ENCODE measurements at places on chromosomes 2 and 18.

DNA sequence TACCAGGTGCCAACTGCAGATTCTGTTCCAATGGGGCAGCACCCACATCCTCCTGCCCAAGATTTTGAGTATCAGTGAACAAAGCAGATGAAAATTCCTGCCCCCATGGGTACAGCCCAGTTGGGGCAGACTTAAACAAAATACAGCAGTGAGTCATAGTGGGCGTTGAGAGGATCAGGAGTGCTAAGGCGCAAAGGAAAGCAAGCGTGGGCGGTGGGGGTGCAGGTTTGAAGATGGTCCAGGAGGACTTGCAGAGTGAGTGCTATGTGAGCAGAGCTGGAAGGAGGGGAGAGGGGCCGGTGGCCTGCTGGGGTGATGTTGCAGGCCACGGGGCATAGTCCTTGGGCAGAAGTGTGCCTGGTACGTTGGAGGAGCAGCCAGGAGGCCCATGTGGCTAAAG, 24.7 kb downstream of the STEAP3 start:
- no peak for DNase-seq

DNA sequence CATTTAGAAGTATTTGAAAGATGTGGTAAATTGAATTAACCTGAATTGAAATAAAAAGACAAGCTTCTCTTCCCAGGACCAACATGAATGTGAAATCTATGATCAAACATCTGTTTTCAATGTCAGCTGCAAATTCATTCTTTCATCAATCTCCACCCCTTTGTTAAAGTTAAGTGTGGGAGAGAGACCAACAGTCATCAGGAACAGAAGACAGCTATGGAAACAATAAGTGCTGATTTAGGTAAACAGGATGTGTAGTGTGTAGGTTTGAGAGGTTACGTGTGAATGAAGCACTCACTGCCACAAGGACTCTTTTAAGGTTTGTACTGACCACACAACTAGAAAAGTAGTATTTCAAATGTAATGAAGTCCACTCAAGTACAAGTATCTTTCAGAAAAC, 1659.8 kb upstream of the CELF4 start:
- no peak for DNase-seq

DNA sequence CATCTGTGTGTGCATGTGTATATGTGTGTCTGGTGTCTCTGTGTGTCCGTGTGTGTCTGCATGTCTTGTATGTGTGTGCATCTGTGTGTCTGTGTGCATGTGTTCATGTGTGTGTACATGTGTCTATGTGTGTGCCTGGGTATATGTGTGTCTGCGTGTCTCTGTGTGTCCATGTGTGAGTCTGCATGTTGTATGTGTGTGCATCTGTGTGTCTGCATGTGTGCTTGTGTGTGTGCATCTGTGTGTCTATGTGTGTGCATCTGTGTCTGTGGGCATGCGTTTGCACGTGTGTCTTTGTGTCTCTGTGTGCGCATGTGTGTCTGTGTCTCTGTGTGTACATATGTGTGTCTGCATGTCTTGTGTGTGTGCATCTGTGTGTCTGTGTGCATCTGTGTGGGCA, 207.7 kb downstream of the TNS1 start:
- DNase-seq = no peak

GRCh38 chr18:477565-477964, 22.9 kb downstream of the COLEC12 start:
- no peak for DNase-seq

DNA sequence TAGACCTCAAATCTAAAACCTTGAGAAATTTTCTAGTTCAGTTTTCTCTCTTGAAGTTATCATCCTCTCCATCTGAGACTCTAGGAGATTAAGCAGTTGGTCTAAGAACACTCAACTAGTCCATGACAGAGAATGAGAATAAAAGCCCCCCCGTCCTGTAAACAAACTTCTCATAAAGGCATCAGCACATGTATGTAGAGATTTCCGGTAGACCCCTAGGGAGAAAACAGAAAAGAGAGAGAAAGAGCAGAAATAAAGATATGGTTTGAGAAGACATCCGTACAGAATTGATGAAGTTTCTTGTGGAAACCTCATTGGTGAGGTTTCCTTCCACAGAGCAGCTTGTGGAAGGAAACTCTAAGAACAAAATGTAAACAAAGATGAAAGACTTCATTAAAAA, 3.2 kb upstream of the GPR155 start:
- no peak for DNase-seq

DNA sequence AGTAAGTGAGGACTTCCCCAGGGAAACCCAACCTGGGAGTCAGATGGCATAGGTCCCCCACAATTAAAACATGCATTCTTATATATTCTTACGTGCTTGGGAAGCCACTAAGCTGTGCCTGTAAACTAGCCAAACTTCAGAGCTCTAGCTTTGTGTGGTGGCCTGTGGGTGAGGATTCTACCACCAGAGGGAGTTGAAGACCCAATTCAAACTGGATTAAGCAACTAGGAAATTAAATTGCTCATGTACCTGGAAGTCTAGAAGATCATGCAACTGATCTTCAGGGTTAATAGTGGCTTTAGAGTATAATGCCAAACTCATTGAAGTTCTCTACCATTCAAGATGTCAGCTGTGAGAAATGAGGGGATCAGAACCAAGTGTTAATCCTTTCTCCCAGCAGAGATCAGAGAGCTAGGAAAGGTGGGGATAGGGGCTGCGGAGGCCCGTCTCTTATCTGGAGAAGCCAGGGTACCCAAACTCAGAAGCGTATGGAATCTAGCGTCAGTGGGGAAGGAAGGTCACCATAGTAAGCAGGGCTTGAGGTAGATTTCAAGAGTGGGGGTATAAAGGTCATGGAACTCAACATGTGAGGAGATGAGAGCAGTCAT, 53.2 kb upstream of the CCDC85A start:
- DNase-seq = no peak

DNA sequence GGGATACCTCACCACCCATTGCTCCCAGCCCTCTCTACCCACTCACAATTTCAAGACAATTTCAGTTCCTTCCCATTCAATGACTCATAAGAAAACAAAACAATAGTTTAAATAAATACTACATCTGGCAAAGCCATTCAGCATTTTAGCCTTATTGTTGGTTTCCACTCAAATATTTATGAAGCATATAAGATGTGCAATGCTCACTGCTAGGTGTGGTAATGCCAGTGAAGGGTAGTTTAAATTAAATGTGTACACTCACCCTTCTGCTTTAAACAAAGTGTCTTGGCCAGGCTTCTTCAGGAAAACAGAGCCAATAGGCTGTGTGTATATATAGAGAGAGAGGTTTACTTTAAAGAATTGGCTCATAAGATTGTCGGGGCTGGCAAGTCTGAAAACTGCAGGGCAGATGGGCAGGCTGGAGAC, 37.0 kb downstream of the INO80C start:
- no peak for DNase-seq

DNA sequence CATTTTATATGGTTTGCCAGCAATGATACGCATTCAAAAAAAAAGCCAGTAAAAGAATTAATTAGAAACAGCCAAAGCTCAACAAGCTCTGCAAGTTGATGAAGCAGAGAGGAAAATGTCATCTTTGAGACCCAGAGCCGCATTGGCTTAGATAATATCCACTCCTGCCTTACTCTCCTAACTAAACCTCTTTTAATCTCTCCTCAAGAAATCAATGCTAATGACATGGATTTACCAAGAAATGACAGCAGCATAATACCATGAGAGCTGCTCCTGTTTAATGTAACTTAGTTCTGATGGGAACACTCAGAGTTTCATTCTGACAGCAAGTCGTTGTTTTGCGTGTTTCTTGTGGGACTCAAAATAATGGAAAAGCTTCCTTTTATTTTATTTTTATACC, 1099.4 kb upstream of the PIK3C3 start:
- DNase-seq = no peak

DNA sequence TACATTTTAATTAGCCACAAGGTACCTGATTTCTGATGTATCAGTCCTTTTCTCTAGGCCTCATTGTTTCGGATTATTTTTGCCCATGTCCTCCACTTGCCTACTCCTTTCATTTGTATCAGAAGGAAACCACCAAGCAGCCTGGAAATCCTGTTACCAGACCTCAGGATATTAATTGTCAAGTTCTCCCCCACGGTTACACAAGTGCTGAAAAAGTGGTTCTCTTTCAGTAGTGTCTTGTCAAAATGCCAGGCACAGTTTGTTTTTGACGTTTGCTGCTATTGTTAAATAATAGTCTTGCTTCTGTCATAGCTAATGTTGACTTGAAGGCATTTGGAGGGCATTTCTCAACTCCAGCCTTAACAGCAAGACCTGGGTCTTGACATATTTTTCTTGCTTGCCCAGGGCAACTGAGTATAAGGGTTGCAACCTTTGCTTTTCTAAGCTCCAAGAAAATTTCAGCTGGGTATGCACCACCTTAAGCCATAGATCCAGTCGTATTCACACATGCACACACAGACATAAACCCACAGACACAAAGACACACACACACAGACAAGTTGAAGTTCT, 31.0 kb downstream of the INSIG2 start:
- no peak for DNase-seq

- DNase-seq = no peak
These were observed 244.7 kb downstream of the CTNNA2 start for GRCh38 chr2:79757526-79757925.

- no peak for DNase-seq
These were observed 142.9 kb downstream of the CHST9 start for GRCh38 chr18:27042177-27042576.

DNA sequence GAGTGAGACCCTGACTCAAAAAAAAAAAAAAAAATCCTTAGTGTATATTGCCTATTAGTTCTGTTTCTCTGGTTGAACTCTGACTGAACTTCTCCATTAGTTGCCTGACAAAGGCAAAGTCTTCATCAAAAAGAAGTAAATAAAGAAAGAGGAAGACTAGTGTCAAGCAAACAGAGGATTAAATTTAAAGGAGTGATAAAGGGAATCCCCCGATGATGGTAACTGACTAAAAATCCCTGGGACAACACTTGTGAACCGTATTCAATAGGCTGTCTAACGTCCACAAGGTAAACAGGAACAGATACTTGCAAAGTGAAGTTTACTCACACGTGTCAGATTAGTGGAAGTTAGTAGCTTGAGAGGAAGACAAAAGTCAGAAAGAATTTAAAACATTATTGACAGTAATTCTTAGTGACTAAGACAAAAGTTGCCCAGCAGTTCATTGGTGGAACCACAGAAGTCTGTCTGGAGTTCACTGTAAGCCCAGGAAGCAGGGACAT, 26.2 kb upstream of the SPOPL start:
- no peak for DNase-seq

- DNase-seq = no peak
These were observed 708.5 kb upstream of the SLC8A1 start for GRCh38 chr2:41160439-41160838.

DNA sequence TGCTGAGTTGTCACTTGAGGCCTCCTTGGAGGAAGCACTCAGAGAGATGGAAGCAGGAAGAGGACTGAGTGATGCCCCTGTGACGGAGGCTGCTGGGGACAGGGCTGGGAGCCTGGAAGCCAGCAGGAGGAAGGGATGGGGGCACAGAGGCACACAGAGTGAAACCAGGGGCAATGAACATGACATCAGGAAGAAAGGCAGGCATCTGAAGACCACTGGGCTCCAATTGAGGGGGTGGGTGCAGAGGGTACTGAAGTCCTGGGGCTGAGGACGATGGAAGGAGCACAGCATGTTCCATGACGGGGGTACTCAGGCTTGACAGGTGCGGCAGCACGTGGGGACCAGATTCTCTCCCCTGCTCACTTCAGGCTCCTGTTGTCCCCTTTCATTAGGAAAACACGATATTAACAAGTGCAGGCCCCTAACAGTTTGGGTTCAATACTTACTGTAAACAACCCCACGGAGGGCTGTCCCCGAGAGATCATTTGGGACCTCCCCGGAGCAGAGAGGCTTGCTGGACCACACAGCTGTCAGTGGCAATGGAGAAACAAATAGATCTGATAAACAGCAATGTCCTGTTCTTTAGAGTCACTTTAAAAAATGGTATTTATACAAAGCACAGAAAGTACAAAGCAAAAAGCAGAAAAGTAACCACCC, 8.7 kb downstream of the INPP5D start:
- no peak for DNase-seq
